ENCODE measurements at places on chromosomes 11 and 22.

- DNase-seq, result no peak
These were observed 192.5 kb downstream of the DDX10 start for GRCh38 chr11:108857382-108857781.

DNA sequence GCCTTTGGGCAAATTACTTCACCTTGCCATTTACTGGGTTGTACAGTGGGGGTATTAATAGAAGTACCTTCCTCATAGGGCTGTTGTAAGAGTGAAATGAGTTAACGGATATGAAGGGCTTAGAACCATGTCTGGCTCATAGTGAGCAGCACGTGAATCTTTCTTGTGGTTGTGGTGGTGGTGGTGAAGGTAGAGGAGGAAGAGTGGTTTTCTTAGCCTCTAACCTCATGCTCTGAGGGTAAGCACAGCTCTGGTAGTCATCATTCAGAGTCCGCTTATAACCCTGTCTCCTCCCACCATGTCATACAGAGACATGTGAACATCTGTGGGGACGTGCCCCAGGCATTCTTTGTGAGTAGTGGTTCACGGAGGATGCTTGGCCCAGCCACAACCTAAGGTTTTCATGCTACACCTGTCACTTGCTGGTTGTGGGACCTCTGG is 43.6 kb downstream of the TEAD1 start:
- DNase-seq, result no peak

GRCh38 chr11:124612045-124612444 is 817 bp downstream of the PANX3 start:
- no peak for DNase-seq

DNA sequence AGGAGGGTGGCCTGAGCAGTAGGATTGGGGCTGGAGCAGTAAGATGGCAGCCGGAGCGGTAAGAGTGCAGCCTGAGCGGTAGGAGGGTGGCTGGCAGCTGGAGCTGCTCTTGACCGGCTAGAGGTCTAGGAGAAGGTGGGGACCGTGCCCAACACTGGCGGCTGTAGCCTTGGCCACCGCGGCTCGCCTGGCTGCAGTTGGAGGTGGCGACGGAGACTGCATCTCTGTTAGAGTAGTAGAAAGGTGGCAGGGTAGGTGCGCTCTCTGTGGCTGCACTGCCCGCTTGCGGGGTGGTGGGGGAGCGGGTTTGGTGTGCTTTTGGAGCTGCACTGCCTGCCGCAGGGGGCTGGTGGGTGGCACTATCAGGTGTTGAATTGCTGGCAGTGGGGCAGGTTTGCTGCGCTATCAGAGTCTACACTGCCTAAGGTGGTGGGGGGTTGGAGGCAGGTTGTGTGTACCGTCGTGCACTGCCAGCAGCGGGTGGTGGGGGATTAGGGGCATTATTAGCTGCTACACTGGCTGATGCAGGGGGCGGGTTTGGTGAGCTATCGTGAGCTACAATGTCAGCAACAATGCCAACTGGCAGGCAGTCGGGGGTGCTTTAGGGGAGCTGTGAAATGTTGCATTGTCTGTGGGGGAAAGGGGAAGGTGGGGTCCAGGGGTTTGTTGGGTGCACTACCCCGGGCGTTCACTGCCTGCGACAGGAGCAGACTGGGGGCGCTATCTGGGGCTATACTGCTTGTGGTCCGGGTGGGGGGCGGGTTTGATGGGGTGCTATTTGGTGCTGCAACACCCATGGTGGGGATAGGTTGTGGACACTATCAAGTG is 4461.3 kb upstream of the OR11H1 start:
- DNase-seq, result no peak

GRCh38 chr22:42611051-42611450 is 3.6 kb downstream of the POLDIP3 start:
- no peak for DNase-seq

DNA sequence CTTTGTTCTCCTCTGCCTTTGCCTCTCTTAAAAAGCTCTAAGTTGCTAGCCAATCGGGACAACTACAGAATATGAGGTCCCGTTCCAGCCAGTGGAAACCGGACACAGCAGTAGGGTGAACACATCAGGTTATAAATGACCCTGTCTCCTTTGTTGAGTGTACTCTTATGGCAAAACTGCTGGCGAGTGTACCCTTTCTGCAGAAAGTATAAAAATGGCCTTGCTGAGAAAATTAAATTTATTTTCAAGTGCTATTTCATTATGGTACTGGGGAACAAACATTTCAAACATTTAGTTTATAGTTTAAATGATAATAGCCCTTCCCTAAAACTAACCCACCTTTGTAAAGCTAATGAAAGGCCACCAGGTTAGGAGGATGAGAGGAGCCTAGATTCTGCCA is 6.0 kb upstream of the LGALS12 start:
- no peak for DNase-seq

GRCh38 chr11:81342966-81343365 is 1390.7 kb downstream of the FAM181B start:
- DNase-seq, result no peak

DNA sequence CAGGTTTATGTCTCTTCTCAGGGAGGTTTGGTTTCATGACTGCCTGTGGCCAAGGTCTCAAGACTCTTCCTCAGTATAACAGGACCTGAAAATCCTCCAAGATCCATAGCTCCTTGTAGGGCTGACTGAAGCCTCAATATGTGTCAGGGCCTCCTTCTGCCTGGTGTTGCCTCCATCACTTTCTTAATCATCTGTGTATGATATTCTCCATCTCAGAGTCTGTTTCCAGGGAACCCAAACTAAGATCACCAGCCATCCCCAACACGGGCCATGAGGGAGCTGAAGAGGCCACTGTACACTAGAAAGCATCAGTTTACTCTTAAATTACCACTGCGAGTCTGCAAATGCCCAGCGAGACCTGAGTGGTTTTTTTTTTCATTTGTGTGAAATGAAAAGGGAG is 17.7 kb downstream of the GGTLC2 start:
- DNase-seq, result no peak

- DNase-seq, result no peak
These were observed 64.0 kb downstream of the SLC22A12 start for GRCh38 chr11:64654958-64655541.

DNA sequence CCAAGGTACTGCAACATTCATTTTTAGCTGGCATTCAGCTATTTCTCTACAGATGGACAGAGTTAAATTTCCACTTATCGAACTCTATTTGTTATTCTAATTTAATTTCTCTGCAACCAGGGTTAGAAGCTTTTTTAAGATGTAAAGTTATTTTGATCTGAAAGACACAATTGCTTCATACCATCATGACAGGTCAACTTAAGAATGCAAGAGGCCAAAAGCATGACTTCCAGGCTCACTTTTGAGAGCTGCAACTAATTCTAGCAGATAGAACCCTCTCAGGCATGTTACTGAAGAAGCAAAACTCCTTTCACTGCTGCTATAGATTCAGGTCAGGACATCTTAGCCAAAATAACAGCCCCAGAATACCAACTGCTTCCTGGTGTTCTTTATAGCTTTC is 86.5 kb upstream of the GALNT18 start:
- DNase-seq, result no peak

DNA sequence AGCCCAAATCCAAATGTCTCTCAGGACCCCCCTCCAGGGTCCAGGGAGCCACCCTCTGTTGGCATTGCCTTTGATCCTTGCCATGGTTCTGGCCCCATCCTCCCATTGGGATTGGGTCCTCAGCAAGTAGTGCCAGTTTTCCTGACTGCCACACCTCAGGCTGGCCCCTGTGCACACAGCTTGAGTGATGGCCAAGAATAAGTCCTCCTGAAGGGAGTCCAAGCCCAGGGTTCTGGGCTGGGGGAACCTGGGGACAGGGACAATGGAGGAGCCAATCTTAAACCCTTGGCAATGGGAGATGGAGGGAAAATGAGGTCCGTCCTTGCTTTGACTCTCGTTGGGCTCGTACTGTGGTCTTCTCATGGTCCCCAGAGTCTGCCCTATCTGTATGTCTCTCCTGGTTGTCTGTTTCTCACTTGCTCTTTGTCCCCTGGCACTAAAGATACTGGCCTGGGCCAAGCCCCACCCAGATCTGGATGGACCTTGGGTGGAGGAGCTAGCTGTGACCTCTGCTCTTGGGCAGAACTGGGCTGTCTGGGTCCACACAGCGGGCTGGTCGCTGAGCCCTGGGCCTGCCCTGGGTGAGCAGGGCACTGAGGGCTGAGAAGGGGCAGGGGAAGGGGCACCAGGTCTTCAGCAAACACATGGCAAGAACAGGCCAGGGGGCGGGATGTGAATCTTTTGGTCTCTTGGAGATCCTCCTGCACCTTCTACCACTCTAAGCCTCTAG is 2.9 kb downstream of the SOX10 start:
- DNase-seq, result no peak

DNA sequence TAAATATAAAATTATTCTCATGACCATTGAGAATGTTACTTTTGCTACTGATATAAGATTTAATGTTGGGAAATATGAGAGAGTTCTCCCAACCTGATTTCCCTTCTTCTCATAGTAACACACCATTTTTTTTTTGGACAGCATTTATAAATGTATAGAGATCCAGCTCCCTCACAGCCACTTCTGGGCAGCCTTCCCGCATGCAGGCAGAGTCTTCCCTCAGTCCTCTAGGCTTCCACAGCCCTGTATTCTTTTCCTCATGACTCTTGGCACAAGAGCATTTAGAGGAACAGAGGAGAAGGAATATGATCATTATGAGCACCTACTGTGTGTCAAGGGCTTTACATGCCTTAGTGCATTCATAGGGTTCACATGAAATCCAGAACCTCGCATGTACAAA is 9.0 kb downstream of the DTX4 start:
- no peak for DNase-seq

- DNase-seq, result peak; percentile 56
These were observed 4.3 kb upstream of the SBF2 start for GRCh38 chr11:10298342-10298741.

GRCh38 chr11:125638315-125638714 is 13.4 kb downstream of the CHEK1 start:
- DNase-seq, result no peak

DNA sequence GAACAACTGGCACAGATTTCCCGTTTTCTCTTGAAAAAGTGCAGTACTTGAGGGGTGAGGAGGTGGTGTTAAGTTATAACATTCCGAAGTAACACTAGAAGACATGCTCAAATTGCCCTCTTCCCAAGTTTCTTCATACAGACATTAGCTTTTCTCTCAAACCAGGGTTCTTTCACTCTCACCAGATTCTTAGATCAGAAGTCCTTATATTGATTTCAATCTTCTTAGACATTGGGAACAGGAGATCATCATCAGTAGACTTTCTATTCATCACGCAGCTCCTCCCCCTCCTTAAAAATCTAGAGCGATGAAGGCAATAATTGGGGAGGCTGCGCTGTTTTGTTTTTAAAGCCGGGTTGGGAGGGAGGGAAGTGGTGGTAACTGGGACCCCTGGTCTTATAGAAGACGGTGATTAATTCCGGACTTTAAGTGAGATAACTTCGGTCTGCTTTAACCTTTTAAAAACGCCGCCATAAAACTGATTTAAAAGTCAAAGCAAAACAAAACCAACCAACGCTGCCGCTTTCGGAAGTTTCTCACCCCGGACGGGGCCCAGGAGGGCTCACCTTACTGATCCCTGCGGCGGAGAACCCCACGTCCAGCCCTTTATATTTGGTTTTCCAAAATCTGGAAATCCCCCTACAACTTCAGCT is 665 bp downstream of the USP28 start:
- DNase-seq, result peak; percentile 50

GRCh38 chr11:35615921-35616900 is 2.0 kb upstream of the FJX1 start:
- DNase-seq, result peak; percentile 82

DNA sequence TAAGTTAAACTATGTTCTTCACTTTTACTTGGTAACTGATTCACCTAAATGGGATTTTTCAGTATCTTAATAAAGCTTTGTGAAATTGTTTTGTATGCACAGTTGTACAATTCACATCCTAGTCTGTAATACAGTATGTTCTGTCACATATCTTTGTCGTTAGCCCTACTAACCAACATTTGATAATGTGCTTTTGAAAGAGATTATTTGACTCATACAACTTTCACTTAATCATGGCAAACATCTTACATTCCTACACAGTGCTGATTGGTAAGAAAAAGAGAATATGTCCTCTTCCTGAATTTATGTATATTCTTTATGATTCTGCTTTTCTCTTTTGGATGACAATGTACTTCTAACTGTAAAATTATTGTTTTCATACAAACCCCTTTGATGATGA is 234.5 kb downstream of the METTL15 start:
- DNase-seq, result peak; percentile 20

DNA sequence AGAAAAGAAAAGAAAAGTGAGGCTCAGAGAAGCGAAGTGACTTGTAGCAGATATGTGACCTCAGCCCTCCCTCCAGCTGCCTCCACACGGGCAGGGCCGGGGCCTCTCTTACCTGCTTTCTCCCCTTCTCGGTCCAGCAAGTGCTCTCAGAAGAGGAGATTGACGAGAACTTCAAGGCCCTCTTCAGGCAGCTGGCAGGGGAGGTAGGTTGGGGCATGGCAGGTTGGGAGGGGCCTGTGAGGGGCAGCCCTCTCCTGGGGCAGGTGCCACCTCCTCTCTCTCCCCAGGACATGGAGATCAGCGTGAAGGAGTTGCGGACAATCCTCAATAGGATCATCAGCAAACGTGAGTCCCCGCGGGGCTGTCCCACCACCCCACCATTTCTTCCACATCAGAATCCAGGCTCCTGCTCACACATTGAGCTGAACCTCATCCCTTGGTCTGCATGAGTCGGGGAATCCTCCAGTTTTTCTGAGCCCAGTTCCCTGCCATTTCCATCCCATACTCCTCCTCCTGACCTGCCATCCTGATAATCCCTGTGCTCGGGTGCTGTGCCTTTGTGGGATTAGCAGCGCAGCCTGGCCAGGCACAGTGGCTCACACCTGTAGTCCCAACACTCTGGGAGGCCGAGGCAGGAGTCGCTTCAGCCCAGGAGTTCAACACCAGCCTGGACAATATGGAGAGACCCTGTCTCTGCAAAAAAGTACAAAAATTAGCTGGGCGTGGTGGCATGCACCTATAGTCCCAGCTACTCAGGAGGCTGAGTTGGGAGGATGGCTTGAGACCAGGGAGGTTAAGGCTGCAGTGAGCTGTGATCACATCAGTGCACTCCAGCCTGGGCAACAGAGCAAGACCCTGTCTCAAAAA is 26.4 kb downstream of the CAPN1 start:
- DNase-seq, result no peak

GRCh38 chr11:125407046-125407445 is 89.0 kb downstream of the FEZ1 start:
- DNase-seq, result peak; percentile 13

GRCh38 chr22:39327995-39328754 is 8.8 kb upstream of the RPL3 start:
- no peak for DNase-seq

- DNase-seq, result no peak
These were observed 524 bp upstream of the SLC1A2 start for GRCh38 chr11:35419830-35420333.
